ENCODE measurements at places on chromosomes 4 and X.

- no peak for DNase-seq
Observed at GRCh38 chr4:10180927-10181744, 64.5 kb upstream of the WDR1 start.

- no peak for DNase-seq
Observed at GRCh38 chr4:71195924-71196323, 142.9 kb upstream of the SLC4A4 start.

DNA sequence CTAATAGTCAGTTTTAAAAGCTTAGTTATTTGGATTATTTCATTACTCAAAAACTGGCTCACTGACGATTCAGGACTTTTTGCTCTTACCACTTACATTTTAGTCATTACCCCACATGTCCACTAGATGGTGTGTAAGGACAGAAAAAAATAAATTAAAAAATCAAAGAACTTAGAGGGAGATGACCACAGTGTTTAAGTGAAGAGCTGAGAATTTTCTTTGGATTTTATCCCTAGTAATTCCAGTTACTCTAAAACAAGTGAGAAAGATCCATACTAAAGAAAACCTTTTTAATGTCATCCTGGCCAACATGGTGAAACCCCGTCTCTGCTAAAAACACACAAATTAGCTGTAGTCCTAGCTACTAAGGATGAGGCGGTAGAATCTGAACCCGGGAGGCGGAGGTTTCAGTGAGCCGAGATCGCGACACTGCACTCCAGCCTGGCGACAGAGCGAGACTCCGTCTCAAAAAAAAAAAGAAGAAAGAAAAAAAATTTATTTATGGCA lies 26.4 kb upstream of the TMPRSS11B start:
- peak; percentile 57 for DNase-seq

DNA sequence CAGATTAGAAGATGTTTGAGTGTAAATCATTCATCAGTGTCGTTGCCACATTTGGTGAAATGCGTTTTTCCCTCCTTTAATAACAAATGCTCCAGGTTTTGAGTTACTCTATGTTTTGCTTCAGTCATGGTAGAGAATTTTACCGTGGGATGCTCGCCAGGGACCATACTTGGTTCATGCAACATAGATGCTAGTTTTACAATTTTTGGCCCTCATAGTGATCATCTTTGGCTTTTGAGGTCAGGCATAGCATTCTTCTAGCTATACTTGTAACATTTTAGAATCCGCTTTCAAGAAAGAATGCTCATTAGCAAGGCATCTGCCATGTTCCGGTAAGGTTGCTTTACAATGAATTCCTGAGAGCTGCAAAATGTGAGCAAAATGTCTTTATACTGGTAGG lies 147.2 kb downstream of the SPCS3 start:
- no peak for DNase-seq

GRCh38 chr4:3721627-3722026 lies 44.6 kb upstream of the ADRA2C start:
- DNase-seq: no peak

DNA sequence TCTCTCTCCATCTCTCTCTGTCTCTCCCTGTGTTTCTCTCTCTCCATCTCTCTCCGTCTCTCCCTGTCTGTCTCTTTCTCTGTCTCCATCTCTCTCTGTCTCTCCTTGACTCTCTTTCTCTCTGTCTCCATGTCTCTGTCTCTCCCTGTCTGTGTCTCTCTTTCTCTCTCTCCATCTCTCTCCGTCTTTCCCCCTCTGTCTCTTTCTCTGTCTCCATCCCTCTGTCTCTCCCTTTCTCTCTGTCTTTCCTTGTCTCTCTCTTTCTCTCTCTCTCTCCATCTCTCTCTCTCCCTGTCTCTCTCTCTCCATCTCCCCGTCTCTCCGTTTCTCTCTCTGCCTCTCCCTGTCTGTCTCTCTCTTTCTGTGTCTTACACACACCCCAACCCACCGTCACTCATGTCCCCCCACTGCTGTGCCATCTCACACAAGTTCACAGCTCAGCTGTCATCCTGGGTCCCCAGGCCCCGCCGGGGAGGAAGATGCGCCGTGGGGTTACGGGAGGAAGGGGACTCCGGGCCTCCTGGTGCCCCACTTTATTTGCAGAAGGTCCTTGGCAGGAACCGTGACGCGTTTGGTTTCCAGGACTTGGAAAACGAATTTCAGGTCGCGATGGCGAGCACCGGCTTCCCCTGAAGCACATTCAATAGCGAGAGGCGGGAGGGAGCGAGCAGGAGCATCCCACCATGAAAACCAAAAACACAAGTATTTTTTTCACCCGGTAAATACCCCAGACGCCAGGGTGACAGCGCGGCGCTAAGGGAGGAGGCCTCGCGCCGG lies 1.2 kb upstream of the SHOX start:
- DNase-seq: no peak

DNA sequence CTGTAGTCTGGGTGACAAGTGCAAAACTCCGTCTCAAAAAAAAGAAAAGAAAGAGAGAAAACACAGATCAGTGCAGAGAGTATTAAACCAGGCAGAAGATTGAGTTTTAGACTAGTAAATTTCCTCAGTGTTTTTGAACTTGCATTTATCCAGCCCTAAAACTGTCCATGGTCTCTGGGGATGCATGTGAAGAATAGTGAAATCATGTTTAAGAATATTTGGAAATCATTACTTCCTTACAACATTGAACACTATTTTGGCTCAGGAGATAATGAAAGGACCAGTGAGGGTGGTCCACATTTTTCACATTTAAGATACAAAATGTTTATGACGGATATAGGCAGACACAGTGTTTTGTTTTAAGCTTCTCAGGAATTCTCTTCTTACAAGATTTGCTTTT lies 195.8 kb upstream of the RASGEF1B start:
- no peak for DNase-seq

- no peak for DNase-seq
Observed at GRCh38 chrX:106007815-106008214, 30.7 kb downstream of the SERPINA7 start.

- no peak for DNase-seq
Observed at GRCh38 chr4:117135634-117136354, 50.4 kb upstream of the TRAM1L1 start.

DNA sequence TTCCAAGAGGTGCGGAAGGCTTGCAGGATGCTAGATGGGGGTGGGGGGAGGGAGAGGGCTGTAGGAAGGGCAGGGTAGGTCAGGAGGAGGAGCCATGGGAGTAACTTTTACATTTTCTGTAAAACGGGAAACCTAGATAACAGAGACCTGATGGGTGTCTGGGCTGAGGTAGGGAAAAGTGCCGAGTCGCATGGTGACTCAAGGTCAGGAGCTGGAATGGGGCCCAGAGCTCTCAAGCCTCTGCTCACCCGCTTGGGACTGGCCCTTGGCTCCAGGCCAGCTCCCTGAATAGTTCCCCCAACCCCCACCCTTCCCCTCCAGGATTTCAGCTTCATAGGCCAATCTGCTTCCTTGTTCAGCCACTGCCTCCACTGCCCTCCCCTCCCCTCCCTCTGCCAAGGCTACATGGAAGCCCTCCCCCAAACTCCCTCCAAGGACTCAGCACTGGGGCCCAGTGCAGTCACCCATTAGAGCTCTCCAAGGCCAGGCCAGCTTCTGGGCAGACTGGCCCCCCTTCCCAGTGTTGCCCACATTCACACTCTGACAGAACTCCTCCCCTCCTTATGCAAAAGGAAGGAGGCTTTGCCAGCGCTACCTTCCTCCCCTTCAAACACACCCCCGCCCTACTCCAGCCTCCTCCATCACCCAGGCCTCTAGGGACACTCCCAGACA lies 43.6 kb downstream of the TSC22D3 start:
- no peak for DNase-seq

DNA sequence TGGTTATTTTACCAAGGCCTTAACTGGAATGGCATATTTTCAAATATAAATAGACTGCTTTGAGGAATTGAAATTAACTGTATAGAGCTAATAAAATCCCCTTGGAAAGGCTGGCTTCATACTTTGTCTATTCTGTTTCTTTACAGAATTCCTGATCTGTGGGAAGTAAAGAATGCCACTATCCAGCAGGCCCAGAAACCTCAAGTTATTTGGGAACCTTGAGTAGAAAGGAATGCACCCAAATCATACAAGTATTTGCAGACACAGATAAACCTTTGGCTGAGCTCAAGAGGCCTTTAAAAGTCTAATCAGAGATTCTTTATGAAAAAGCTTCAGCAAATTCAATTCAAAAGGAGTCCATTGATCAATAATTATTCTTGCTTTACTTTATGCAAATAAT lies 975.7 kb upstream of the PABPC4L start:
- no peak for DNase-seq

- no peak for DNase-seq
Observed at GRCh38 chrX:38661103-38661441, 99.7 kb downstream of the TSPAN7 start.

DNA sequence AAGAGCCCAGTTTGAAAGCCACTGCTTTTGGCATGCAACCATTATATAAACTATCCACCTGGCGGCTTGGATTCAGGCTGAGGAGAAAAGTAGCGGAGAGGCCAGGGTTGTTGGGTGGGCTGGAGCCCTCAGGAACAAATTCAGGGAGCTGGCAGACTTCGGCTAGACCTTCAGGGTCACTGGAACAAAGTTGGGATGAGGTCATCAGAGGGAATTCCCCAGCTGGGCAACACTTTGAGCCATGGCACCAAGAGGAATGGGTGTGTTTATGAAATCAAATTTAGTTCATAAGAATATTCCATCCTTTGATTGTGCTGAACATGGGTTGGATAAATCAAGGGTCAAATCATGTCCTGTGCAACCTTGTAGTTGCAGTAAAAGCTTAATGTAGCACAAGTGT lies 22.0 kb downstream of the MTMR1 start:
- DNase-seq: no peak

GRCh38 chr4:30755346-30755745 lies 35.2 kb downstream of the PCDH7 start:
- DNase-seq: no peak

- no peak for DNase-seq
Observed at GRCh38 chrX:6849716-6850414, 297.6 kb upstream of the STS start.

DNA sequence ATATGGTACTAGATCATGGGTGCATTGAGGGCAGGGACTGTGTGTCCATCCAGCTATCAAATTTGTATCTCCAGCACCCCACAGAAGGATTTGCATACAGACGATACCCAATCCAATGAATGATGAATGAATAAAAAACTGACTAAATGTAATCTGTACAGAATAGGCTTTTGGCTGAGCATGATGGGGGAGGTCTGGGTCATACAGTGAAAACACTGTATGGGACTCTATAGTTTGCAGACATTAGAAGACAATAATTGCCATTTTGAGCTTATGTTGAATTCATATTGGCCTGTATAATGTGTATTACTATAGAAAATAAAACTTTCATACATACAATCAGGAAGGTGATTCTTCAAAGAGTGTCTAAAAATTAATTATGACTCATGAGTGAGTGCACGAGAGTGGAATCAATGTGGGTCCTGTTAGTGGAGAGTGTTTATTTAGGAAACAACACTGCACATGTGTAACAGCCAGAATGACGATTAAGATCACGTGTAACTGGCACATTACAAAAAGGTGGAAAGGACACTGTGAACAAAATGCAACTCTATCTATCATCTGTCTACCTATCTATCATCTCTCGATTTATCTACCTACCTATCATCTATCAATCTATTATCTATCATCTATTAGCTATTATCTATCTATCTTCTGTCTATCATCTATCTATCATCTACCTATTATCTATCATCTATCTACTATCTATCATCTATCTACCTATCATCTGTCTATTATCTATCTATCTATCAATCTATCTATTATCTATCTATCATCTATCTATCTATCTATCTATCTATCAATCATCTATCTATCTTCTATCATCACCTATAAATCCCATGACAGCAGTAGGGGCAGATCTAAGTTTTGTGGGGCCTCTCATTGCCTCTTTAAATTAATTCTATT lies 201.3 kb downstream of the PTTG2 start:
- DNase-seq: peak; percentile 50

DNA sequence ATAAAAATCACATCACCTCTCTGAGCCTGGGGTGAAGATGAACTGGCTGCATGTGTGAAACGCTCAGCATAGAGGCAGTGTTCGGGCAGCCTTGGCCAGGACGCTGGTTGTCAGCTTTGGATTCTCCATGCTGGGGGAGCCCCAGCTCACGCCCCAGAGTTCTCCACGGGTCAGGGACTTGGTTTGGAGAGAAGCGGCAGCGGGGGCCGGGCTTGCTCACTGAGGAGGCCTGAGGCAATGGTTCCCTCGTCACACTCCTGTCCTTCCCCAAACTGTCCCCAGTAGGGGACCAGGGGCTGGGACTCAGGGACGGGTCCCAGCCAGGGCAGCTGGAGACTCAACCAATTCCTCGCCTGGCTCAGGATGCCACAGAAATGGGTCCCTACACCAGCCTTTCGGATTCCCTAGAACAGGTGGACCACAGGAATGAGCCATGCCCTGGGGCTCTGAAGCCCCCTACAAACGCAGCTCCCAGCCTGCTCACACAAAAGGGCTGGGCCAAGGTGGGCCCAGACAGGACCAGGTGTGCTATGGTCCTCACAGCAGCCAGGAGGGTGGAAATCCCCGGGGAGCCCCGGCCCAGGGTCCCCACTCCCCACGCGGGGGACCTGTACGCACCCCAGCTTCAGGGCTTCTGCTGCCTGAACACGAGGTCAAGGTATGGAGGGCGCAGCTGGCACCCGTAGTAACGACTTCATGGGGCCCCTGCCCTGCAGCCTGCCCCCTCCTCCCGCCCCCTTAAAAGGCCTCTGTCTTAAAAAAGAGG lies 1.4 kb downstream of the MXD4 start:
- DNase-seq: no peak

DNA sequence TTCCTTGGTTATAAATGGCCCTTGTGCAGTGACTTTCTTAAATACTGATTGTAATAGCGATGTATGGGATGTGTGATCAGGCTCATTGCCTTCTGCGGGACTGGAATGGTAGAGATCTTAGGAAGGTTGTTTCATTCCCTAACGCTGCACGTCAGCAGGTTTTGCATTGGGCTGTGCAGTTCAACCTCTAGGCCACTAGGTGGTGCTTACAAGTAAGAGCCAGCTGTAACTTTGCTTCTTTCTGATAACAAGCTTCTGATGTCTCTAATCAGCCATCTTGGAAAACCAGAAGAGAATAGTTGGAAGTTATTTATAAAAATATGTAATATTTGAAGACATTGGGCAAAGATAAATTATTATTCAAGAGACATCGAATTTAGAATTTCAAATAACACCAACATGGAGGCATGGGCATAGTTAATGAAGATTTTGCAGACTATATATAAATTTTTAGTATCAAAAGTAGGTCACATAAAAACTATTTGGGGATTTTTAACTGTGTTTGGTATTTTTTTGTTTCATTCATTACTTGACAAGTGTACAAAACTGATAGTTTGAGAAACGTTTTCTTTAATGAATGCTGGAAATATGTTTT lies 339.7 kb upstream of the PCDH7 start:
- no peak for DNase-seq

DNA sequence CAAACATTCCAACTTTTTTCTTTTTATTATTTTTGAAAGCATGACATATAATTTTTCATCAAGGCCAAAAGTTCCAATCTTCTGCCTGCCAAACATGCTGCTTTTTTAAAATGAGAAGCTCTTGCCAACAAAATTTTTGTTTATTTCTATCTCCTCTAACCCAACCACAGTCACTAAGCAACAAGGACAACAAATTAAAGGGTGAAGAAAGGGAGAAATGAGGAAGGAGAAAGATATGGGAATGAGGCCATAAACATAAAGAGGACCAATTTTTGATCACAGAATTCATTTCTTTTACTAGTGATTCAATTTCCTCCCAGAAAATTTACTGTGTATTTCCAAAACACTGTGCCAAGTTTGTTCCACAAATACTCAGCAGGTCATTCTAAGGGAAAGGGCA lies 537.0 kb upstream of the DIAPH2 start:
- no peak for DNase-seq
